ENCODE measurements at places on chromosomes 2 and 18. TPM values are rescaled to one million over a fixed set of nuclear protein-coding genes. Genes with fewer than 3 reads are reported as not detected.

The CCDC74A gene
- total RNA-seq = 71.9 TPM

The POMC gene
- 6.2 TPM for total RNA-seq

GRCh38 chr2:31023541-31023940, 114.7 kb downstream of the GALNT14 start:
- no peak for DNase-seq

DNA sequence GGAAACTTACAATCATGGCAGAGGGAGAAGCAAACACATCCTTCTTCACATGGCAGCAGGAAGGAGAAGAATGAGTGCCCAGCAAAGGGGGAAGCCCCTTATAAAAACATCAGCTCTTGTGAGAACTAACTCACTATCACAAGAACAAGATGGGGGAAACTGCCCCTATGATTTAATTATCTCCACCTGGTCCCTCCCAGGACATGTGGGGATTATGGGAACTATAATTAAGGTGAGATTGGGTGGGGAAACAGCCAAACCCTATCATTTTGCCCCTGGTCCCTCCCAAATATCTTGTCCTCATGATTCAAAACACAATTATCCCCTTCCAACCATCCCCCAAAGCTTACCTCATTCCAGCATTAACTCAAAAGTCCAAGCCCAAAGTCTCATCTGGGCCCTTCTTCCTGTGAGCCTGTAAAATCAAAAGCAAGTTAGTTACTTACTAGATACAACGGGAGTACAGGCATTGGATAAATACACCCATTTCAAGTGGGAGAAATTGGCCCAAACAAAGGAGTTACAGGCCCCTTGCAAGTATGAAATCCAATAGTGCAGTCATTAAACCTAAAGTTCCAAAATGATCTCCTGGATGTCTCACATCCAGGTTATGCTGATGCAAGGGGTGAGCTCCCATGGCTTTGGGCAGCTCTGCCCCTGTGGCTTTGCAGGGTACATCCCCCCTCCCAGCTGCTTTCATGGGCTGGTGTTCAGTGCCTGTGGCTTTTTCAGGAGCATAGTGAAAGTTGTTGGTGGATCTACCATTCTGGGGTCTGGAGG, 122.3 kb downstream of the MYCN start:
- DNase-seq = no peak

DNA sequence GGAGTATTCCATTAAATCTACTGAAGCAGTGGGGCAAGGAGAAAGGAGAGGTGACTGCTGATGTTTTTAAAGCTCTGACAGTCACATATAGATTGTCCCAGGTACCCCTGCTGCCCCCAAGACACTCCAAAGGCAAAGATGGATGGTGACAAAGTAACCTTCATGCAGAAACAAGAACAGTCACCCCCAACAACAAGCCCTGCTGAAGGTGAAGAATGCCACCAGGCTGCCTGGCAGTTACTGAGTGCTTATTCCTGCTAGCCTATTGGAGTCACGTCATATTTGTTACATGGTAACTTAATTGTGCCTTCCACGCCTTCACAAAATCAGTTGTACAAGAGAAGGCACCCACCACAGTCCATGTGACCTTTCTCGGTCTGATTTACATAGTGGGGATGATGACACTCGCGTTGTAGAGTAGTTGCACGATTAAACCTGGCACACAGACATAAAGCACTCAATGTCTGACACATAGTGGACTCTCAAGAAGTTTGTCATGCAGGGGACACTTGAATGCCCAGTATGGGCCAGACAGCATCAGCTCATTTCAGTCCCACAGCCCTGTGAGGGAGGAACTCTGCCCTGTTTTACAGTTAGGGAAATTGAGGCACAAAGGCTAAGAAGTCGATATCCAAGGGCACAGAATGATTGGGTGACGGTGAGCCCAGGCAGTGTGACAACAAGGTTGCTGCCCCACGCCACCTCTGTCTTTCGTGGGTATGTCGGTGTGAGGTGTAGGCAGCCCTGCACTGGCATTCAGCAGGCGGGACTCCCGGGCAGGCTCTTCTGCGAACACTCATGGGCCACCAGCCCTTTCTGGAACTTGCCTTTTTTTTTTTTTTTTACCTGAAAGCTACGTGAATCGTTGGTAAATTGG, 62.7 kb downstream of the ZCCHC2 start:
- no peak for DNase-seq

GRCh38 chr2:80377071-80377470, 72.5 kb upstream of the LRRTM1 start:
- DNase-seq = no peak

- DNase-seq = no peak
Observed at GRCh38 chr2:214401580-214401979, 9.3 kb upstream of the VWC2L start.

GRCh38 chr2:39419282-39420223, 17.5 kb downstream of the MAP4K3 start:
- DNase-seq = no peak

- no peak for DNase-seq
Observed at GRCh38 chr2:204486805-204487204, 58.5 kb upstream of the PARD3B start.

GRCh38 chr2:197838036-197838435, 33.6 kb downstream of the PLCL1 start:
- peak; percentile 30 for DNase-seq

DNA sequence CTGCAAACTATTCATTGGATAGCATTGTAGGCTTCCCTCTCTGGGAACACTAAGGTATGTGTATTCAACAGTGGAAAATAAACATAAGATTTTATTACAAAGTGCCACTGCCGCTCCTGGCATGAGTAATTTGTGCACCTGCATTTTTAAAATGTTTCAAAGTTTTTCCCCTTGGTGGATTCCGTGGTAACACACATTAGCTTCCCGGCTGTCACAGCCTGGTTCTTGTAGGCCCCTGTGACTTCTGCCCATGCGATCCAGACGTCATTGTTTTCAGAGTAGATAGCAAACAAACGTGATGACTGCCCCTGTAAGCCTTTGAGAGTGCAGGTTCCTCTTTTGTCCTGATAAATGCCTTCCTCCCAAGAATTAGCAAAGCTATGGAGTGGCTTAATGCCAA, 421.0 kb downstream of the ZNF521 start:
- no peak for DNase-seq

DNA sequence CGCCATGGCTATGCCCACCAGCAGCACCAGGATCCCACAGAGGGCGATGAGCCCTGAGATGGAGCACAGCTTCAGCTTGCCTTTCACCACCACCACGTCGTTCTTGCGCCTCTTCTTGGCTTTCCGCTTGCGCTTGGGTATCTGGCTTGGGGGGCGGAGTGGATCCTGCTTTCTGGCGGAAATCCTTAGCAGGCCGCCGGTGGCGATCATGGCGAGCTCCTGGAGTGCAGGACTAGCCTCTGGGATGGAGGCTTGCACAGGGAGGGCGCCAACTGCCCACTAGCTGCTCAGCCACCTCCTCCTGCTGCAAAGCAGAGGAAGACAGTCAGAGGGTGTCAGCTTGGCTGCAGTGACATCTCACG, 3.5 kb downstream of the TMEM200C start:
- no peak for DNase-seq

DNA sequence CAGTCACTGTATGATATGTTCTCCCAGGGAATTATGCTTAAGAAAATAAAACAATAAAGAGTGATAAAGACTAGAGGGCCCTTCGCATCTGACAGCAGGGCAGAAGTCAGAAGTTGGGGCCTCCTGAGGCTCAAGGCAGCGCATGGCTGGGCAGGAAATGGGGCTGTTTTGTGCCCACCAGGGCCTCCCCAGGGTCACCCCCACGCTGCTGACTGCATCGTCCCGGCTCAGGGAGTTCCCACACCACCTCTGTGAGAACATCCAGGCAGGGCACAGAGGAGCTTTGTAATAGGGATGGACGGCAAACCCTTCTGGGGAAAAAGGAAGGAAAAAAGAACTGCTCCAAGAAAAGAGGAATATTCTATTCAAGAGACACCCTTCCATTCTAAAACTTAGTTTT, 41.2 kb downstream of the PAX3 start:
- no peak for DNase-seq

GRCh38 chr2:36058076-36058475, 297.5 kb upstream of the CRIM1 start:
- no peak for DNase-seq

The LIMS4 gene
- 0.49 TPM for total RNA-seq

The C1QL2 gene
- not detected for total RNA-seq

GRCh38 chr18:79508565-79509535, 113.1 kb downstream of the NFATC1 start:
- DNase-seq = no peak

- no peak for DNase-seq
Observed at GRCh38 chr18:57433934-57434535, 1.1 kb upstream of the ONECUT2 start.

DNA sequence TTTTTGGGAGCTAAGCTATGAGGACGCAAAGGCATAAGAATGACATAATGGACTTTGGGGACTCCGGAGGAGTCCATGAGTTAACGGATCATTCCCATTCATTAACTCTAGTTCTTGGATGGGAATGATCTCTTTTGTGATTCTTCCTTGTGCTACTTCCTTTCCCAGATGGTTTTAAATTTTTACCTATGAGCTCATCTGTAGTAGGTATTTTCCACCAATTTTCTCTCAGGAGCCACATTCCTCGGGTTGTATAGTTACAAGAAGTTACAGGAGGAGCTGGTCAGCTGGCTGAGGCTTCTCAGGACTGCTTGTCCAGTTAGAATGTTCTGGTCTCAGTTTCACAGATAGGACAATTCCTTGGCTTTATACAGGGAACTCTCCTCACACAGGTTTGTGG, 42.9 kb upstream of the LPIN2 start:
- DNase-seq = no peak

The LRRC30 gene
- not detected for total RNA-seq

- DNase-seq = peak; percentile 45
Observed at GRCh38 chr2:121804340-121804739, 48.9 kb downstream of the TSN start.

GRCh38 chr2:172545408-172546075, 10.3 kb upstream of the PDK1 start:
- no peak for DNase-seq

- DNase-seq = no peak
Observed at GRCh38 chr2:73985308-73986084, 786 bp downstream of the TET3 start.

The BCL11A gene
- 22.7 TPM for total RNA-seq

DNA sequence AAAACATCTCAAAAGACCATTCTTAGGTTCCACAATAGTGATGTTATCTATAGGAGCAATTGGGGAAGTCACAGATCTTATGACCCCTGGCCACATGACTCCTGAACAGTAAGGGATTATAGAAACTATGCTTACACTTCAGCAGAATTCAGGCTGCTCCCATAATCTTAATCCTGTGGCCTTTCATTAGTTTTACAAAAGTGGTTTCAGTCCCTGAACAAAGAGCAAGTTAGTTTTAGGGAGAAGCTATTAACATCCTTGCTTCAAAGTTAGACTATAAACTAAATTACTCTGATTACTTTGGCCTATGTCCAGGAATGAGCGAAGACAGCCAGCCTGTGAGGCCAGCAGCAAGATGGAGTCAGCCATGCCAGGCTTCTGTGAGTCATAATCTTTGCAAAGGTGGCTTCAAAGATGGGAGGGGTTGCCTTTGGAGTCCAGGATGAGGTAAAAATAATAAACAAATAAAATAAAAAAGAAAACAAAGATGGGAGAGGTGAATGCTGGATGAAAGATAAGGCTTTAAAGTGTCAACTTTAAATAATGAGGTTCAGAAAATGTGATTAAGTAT, 168.7 kb upstream of the NDUFV2 start:
- DNase-seq = no peak

DNA sequence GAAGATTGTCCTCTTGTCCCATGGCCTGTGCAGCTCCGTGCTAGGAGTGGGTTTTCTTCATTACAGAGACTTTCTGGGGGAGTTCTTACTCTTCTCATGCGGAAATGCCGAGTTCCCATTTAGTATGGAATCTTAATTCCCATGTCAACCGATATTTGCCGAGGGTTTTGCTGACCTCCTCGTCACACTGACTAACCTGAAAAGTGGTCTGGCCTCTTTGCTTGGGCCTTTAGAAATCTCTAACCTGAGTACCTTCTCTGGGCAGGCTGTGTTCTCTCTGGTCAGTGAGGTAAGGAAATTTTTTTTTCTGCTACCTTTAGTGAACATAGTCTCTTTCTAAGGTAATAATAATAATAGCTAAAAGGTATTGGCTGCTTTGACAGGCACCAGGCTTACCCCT, 10.9 kb upstream of the EML6 start:
- DNase-seq = no peak

GRCh38 chr2:42128721-42129486, 40.2 kb upstream of the EML4 start:
- DNase-seq = no peak

The GRP gene
- total RNA-seq = not detected

DNA sequence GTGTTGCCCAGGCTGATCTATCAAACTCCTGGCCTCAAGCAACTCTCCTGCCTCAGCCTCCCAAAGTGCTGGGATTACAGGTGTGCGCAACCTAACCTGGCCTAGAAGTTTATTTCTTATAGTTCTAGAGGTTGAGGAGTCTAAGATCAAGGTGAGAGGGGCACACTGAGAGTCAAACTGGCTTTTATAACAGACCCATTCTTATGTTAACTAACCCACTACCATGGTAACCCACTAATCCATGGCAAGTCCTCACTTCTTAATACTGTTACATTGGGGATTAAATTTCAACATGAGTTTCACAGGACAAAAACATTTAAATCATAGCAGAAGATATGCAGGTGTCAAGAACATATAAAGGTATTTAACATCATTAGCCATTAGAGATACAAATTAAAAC, 50.6 kb downstream of the MDH1 start:
- DNase-seq = no peak

DNA sequence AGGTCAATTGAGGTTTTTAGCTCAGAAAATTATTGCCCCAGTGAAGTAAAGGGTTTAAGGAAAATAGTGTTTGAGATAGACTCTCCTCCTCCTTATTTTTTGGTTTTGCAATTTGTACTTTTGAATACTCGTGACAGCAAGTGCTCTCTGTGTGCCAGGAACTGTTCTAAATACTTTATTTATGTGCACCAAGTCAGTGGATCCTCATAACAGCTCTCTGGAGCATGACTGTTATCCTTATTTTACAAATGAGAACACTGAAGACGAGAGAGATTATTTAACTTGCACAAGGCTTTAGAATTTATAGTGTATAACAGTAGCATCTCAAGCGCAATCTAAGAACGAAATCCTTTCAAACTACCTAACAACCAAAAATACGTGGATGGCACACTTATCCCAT, 24.7 kb downstream of the BABAM2 start:
- no peak for DNase-seq

GRCh38 chr18:2180586-2180985, 390.7 kb downstream of the METTL4 start:
- DNase-seq = no peak

DNA sequence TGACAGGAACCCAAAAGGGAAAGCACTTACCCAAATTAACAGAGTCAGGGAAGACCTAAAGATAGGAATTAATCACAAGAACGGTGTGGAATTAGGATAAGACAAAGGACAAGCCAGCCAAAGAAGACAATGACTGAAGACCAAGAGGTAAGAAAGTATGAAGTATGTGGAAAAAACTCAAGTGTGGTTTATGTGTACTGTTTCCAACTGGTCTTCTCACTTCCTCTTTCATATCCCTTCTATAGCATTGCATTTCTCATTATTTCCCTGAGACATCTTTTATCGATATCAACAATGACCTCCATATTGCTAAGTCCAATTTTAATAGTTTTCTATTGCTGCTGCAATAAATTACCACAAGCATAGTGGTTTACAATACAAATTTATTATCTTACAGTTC, 313.5 kb upstream of the SLC39A10 start:
- DNase-seq = no peak

The CCL20 gene
- total RNA-seq = 5.5 TPM

The RESP18 gene
- not detected for total RNA-seq
